ENCODE measurements at places on chromosomes 2 and 18.

DNA sequence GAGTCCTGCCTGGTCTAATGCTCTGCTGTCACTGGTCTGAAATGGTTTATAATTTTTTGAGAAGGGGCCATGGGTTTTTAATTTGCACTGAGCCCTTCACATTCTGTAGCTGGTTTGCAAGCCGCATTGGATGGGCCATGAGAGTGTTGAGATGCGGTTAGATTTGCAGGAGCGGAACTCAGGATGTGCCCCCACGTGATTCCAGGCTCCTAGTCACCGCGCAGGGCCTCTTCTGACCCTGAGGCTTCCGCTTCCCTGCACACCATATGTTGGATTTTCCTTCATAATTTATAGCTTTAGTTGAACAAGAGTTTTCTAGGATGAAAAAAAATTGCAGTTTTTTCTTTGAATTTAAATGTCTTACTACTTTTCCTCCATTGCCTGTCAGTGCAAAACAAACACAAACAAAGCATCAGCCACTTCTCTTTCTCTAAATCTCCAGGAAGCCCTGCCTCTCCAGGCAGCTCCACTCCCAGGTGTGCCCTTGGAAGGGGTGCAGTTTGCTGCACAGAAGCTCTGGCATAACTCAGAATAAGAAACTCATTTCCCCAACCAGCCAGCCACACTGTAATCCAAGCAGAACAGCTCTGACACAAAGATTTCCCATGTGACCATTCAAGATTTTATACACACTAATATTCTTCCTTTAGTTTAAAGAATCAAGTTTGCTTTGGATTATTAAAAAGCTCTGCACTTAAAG is 18.4 kb upstream of the TPO start:
- no peak for DNase-seq

- DNase-seq, result no peak
These were observed 208.2 kb upstream of the CHAC2 start for GRCh38 chr2:53559302-53559966.

GRCh38 chr2:42339191-42339912 is 21.7 kb downstream of the COX7A2L start:
- peak; percentile 73 for DNase-seq

DNA sequence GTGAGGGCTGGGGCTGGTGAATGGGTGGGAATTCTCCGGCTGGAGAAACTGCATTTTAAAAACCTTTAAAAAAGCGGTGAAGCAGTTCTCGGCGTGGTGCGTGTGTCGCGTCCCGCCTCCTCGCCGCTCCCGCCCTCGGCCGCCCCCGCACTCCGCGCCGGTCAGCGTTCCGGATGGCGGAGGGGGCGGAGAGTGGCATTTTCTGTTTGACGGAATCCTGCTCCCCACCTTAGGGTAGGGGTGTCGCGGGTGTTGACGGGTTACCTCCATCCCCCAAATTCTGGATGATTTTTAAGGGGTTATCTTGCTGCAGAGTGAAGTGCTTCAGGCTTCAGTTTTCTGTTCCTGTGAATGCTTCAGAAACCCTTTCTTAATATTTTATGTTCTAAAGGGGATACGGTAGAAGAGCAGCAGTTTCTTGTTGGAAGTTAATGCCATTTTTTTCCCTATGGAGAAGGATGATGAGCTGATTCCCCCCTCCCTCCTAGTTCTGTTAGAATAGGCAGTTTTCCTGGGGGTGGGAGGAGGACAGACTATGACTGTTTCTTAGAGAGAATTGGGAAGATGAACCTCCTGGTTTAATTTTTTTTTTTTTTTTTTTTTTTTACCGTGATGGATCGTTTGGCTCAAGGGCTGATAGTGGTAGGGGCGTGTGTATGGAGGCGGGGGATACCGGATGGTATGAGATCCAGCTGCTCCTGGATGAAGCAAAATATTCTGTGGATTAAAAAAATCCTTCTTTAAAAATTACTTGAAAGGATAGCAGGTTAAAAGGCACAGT is 756 bp downstream of the ABI2 start:
- DNase-seq, result no peak

- no peak for DNase-seq
These were observed 455.7 kb downstream of the ARHGAP15 start for GRCh38 chr2:143584936-143585335.

DNA sequence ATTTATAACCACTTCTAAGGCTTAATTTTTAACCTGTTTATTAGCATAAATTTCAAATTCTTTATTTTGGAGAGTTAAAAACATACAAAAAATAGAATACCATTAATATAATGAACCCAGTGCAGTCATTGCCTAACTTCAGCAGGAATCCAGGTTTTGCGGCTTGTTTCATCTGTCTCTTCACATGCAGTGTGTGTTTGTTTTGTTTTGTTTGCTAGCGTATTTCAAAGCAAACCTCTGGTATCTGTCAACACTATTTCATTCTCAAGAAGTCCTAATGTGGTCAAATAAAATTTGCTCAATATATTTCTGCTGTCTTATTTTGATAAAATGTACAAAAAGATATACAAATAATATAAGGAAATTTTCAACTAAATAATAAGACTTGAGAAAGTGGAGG is 328.5 kb downstream of the AGPS start:
- DNase-seq, result no peak

DNA sequence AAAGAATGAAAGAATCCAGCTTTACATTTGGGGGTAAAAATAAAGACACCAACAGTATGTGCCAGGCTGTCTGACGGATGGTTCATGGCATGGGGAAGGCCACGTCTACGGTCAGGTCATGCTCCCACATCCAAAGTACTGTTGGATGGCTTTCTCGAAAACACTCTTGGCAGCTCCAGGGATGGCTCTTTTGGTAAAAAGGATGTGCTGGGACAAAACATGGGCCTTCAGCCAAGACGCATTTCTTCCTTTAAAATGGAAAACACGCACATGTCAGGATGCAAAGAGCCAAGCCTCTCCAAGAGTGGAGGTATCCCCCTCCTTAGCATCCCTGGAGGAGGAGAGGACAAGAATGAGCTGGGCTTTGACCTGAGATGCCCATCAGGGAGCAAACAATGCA is 376.5 kb upstream of the KLHL29 start:
- DNase-seq, result no peak

DNA sequence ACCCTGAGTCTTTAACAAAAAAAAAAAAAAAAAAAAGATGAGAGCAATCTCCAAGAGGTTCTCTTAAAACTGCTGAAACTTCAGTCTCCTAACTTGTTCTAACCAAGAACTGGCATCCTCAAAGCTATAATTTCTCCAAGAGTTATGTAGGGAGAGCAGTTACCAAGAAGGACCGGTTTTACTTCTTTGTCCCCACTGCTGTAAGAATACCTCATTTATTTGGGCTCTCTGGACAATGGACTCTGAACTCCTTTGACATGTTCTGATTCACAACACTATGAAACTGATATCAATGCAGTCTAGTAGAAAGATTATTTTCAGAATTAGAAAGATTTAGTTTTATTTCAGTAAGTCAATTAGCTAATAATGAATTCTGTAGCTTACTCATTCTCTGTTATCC is 84.5 kb upstream of the DTNB start:
- no peak for DNase-seq

GRCh38 chr18:76554547-76555222 is 59.6 kb upstream of the ZNF516 start:
- no peak for DNase-seq

DNA sequence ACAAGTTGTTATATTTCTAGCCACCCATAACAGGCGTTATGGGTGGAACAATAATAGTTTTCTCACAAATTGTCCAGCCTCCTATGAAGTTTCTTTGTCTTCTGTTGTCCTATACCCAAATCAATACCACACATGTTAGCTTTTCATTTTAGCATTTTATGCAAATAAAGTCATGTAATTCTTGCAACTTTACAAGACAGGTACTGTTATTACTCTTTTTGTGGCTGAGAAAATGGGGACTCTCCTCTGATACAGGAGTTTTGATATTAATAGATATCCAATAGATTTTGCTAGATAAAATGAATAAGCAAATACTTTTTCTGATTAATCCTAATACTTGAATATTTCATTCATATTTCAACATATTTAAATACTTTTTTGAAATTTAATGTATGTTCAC is 151.0 kb downstream of the PMAIP1 start:
- no peak for DNase-seq

DNA sequence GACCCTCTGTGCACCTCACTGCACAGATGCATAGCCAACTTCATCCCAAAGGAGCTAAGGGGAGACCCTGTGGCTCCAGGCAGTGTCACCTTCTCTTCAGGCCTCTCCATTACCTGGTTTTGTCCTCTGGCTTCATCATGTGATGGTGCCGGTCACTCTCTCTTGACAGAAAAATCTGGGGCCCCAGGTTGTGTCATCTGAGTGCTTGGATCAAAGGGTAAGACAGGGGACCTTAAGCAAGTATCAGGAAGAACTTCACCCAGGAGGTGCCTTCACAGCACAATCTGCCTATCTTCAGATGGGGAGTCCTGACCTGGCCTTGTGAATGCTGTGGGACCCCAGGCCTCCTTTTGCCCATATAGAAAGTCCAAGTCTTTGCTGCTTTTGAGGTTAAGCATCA is 104.4 kb downstream of the POLR1A start:
- DNase-seq, result no peak

DNA sequence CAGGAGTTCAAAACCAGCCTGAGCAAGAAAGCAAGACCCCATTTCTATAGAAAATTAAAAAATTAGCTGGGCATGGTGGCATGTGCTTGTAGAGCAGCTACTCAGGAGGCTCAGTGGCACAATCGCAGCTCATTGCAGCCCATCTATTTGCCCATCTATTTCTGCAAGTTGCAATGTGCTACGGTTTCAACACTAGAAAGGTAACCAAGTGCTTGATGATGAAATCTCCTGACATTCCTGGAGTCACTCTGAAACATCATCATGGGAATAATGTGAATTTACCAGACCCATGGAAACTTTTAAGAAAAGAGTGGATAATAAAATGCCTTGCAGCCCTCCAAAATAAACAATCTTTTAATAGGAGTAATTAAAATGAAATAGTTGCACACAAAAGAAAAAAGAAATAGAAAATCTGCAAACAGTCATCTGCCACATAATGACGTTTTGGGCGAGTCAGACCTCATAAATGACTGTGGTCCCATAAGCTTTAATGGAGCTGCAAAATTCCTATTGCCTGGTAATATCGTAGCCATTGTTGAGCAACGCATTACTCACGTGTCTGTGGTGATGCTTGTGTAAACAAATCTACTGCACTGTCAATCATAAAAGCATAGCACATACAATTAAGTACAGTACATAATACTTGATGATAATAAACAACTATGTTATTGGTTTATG is 46.6 kb upstream of the AMMECR1L start:
- peak; percentile 3 for DNase-seq

DNA sequence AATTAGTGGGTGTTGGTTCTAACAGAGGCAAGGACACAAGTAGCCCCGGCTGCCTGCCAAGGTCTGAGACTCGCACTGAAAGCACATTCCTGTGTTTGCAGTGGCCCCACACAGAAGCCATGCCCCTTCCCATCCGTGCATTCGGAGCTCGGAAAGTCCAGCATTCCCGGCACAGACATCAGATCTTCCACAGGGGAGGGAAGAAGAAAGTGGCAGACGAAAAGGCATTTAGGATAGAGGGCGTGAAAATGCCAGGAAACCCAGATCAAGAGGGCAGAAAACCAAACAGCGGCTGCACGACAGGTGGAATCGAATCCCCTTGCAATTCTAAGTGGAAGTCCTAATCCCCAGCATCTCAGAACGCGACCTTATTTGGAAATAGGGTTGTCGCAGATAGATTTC is 105.5 kb upstream of the ASB18 start:
- no peak for DNase-seq

GRCh38 chr2:70385966-70386595 is 84.2 kb upstream of the FAM136A start:
- no peak for DNase-seq

- no peak for DNase-seq
These were observed 1024.7 kb upstream of the PIK3C3 start for GRCh38 chr18:40930211-40930882.

GRCh38 chr2:88239781-88240180 is 69.6 kb downstream of the THNSL2 start:
- no peak for DNase-seq

GRCh38 chr2:172084395-172084644 is 987 bp upstream of the DLX1 start:
- no peak for DNase-seq

DNA sequence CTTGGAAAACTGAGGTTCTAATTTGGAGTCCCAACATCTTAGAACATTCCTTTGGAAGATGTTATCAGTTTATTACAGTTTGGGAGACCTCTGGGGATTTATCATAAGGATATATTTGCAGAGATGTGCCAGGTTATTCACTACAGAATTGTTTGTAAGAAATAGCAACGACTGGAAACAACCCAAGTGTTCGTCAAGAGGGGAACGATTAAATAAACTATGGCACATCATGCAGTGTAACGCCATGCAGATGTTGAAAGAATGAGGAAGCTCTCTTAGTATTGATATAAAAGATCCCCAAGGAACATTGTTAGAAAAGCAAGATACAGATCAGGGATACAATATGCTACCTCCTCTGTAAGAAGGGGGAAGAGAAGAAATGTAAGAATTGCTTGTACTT is 210.6 kb downstream of the TMEM247 start:
- no peak for DNase-seq

DNA sequence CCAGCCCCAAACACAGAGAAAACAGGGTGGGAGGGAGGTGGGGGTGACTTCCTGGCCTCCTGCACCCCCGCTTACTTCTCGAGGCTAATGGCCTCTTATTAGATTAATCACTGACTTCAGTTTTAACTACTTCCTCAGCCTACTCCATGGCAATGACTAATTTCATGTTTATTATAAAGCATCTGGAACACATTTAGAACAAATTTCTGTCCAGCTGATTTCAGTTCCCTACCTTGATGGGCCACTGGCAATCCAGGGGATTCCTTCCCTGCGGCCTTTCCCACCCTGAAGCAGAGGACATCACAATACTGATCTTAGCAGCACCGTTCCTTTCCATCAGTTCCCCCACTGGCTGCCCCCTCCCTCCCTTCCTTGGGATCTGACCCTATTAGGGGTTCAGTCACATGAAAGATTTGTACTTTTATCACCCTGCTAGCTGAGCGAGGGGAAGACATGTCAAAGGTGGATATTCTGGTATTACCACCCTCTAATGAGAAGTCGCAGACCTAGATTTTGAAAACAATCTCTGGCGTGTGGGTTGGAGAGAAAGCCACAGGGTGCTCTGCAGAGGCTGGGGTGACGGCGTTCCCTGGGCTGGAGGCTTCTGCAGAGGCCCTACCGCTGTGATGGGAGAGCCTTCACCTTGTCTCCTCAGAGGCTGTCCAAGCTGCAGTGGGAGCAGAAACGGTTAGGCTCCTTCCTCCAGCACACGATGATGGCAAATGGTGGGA is 67.6 kb downstream of the KIAA2012 start:
- no peak for DNase-seq

- DNase-seq, result no peak
These were observed 820.4 kb downstream of the BCL11A start for GRCh38 chr2:59732871-59733566.

Data from DMS153 (cell line).